ENCODE measurements at places on chromosomes 13 and 19.

- DNase-seq: no peak
Observed at GRCh38 chr13:90806892-90807291, 540.6 kb upstream of the MIR17HG start.

DNA sequence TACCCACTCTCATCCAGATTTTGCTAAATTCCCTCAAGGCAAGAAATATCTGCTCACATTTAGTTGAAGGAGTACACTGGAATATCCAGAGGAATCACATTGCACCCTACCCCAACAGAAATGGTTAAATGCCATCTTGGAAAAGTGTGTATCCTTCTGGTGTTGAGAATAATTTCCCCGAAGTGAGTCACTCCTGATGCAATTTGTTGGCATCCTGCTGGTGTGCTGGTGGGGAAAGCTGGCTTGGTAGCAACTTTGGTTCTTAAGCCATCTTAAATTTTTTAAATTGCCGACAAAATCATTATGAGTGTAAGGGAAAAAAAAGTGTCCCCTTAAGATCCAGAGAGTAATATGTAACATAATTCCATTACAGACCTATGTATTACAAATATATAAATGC lies 337.3 kb upstream of the DACH1 start:
- DNase-seq: no peak

DNA sequence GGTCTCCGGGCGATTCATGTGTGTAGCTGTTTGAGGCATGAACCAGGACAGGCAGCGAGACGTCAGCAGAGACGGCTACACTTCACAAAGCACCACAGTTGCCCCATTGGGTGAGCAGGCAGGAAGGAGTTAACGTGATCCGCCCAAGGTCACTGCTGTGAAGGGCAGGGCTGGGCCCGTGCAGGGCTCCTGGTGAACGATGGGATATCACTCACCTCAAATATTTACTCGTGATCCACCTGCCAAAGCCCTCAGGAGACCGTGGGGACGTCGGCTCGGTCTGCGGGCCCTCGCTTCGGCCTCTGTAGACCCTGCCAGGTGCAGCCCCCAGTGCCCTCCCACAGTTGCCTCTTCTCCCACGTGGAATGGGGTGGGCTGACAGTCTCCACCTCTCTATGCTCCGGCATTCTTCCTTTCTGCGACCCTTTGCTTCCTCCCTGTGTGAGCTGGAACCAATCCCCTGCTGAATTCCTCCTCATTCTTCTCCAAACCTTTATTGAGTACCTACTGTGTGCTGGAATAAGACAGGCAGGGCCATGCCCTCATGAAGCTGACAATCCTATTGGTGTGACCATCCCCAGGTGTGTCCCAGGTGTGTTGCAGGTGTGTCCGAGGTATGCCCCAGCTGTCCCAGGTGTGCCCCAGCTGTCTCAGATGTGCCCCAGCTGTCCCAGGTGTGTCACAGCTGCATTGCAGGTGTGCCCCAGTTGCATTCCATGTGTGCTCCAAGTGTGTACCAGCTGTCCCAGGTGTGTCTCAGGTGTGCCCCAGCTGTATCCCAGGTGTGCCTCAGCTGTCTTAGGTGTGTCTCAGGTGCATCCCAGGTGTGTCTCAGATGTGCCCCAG lies 2.0 kb upstream of the GRK1 start:
- no peak for DNase-seq

- DNase-seq: no peak
Observed at GRCh38 chr19:19385896-19386869, 19.3 kb upstream of the GATAD2A start.

DNA sequence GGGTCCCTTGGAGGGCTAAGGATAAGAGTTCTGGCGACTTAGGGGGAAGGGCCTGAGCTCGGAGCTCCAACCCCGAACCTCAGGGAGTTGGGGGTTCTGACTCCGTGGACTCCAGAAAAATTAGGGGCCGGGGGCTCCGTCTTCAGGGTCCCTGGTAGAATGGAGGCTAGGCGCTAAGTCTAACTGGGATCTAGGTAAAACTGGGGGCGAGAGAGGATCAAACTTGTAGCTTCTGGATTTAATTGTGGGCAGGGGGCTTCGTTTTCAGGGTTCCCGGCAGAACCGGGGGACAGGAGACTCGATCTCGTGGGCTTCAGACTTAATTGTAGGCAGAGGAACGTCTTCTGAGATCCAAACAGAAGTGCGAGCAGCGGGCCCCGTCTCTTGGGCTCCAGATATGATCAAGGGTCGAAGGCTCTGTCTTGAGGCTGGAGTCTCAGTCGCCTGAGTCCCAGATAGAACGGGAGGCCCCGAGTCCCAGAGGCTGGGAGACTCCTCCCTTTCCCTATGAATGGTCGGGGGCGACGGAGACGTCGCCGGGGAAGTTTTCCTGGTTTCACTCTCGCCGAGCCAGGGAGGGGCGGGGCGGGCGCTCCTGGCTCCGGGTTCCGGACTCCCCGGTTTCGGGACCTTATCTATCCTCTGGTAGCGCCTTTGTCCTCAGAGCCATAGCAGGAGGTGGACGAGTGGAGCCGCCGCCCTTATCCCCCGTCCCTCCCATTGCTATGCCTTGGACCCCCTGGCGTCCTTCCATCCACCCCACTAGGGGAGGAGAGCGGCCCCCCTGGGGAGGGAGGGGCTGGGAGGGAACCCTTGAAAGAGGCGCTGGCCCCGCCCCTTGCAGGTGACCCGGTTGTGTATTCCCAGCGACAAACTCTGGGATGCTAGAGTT lies 1.3 kb downstream of the NECTIN2 start:
- no peak for DNase-seq

GRCh38 chr13:44489751-44490150 lies 86.4 kb downstream of the TSC22D1 start:
- DNase-seq: no peak

- no peak for DNase-seq
Observed at GRCh38 chr13:30895773-30896172, 10.3 kb upstream of the MEDAG start.

GRCh38 chr13:103403148-103403740 lies 337.0 kb upstream of the SLC10A2 start:
- DNase-seq: no peak

DNA sequence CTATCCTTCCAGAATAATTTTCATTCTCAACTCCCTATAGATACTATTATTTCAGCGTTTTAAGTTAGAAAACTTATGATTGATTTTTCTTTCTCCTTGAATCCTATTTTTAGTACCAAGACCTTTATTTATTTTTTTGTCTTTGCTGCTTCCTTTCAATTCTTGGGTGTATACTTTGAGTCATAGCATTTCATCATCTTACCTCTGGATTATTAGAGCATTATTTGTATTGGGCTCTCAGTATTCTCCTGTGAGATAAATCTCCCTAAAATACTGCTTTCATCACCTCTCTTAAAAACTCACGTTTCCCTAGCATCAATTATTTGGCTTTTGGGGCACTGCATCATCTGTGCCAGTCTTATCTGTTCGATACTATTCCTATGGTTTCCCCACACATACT lies 222.8 kb downstream of the POSTN start:
- no peak for DNase-seq

GRCh38 chr13:84481958-84482357 lies 599.7 kb upstream of the SLITRK1 start:
- DNase-seq: no peak

- DNase-seq: no peak
Observed at GRCh38 chr13:46324976-46325375, 62.1 kb downstream of the RUBCNL start.

GRCh38 chr19:4914736-4915501 lies 5.6 kb downstream of the UHRF1 start:
- peak; percentile 76 for DNase-seq

GRCh38 chr13:30234619-30235162 lies 72.7 kb downstream of the KATNAL1 start:
- DNase-seq: no peak

DNA sequence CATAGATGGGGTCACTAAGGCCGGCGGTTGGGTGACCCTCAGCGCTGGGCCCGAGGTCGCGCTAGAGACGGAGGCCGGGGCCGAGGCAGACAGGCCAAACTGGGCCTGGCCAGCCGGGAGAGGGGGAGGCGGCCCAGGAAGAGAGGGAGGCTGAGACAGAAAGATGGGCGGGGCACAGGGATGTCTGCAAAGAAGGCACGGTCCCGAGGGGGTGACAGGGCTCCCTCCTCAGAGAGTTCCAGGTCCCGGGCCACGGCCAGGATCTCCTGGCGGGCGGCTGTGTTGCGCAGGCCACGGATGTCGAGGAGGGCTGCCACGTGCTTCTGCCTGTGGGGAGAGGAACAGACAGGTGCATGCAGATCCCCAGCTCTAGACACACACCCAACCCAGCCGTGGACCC lies 32.2 kb downstream of the EXOC3L2 start:
- no peak for DNase-seq

- no peak for DNase-seq
Observed at GRCh38 chr19:57245066-57245465, 4.6 kb downstream of the ZNF805 start.

GRCh38 chr19:2549701-2550191 lies 73.8 kb downstream of the GADD45B start:
- no peak for DNase-seq

DNA sequence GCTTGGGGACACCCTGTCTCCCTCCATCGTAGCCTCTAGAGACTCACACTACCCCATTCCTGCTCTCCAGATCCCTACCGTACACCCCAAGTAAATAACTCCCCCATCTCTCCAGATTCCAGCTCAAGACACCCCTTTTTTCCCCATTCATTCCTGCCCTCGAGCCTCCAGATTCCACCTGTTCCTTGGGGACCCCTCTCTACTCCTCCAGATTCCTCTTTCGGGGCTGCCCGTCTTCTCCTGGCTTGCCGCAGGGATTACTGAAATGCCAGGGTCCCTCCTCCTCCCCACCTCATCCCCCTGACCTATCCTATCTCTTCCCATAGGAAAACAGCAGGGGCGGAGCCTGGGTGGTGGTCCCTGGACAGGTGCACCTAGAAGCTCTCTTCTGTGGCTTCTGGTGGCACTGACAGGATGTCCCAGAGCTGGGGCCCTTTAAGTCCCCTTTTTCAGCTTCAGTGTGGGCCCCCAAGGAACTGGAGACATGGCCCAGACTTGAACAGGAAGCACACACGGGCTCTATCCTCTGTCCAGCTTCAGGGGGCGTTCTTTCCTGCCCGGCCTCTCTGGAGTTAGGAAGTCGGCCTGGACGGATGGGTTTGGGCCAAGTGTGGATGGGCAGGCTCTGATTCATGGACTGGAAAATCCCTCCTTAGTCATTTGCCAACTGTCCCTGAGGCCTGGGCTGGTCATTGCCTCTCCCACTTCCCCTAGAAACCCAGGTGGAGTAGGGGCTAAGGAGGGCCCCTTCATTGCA lies 1.2 kb downstream of the ZSWIM4 start:
- no peak for DNase-seq

- no peak for DNase-seq
Observed at GRCh38 chr13:78129823-78130222, 211.2 kb upstream of the EDNRB start.

DNA sequence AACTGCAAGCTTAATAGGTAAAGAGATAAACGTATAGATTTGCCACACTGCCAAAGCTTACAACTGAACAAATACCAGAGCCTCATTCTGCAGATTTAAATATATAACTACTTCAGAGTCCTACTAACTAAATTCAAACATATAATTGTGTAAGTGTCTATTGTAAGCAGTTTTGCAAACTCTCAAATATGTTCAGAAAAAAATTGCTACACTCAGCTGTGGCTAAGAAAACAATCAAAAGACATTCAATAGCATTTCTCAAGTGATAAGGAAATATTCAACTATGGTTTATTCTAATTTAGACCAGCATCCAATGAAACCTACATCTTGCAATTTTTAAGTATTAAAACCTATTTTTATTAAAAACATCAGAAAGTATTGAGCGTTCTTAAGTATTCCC lies 202.4 kb downstream of the KCTD12 start:
- no peak for DNase-seq

DNA sequence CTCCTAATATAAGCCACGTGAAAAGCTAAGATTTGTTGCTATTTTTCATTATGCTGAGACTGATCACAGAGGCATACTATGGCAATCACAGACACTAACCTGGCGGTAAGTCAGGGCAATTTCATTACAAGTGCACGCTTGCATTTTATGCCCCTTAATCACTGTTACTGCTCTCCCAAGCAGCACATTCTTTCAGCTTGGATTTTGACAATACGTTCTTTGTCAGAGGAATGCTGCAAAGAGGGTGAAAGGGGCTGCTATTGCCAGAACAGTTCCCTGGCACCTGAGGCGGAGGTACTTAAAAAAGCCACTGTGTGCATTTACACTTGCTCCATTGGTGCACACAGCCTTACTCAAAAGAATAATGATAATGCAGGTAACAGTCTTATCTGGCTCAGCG lies 346.6 kb downstream of the RFC3 start:
- no peak for DNase-seq

DNA sequence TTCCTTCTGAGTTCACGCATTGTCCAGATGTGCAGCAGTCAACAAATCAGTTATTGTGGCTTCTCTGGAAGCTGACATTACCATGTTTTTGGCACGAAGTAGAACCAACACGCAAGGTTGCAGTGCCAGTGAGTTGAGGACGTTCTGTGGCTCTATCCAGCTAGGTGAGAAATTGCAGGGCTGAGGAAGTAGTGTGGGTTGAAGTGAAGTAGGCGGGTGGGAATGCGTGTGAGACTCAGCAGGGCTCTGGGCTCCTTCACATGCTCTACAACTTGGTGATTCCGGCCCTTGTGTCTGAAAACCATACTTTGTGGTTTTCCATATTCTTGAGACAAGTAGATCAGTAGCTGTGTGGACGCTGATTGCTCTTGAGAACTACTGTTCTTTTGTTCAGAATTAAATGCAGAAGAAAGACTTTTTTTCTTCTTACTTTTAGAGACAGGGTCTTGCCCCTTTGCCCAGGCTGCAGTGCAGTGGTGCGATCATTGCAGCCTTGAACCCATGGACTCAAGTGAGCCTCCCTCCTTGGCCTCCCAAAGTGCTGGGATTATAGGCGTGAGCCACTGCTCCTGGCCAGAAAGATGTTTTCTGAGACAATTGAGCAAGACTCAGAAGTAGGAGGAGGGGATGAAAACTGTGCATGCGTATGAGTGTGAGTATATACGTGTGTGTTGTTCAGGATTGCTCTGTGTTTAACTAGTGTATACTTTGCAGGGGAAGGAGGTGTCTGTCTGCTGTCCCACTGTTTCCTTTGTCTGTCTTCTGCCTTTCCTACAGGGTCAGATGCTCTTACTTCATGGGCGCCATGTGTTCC lies 46.2 kb downstream of the GATAD2A start:
- DNase-seq: peak; percentile 77

- peak; percentile 18 for DNase-seq
Observed at GRCh38 chr19:58229255-58229639, 533 bp downstream of the ZNF544 start.

DNA sequence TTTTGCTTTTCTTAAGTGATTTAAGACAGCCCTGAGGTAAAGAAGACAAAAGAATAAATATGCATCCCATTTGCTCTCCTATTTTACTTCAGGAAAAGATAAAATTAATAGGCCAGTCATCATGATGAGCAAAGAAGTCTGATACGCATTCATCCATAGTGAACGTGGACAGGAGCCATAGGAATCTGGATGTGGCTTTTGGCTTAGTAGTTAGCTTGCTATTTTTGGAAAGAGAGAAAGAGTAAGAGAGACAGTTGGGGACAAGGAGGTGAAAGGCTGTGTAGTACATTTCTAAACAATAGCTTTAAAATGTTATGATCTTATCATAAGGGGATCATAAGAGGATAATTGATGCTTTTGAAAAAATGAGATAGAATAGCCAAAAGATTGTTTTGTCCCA lies 545.2 kb downstream of the IRS2 start:
- DNase-seq: no peak

Data from activated CD4-positive, alpha-beta T cell treated with anti-CD3 and anti-CD28 coated beads, Interleukin-2, amount 50 U/mL, for 16 hours (primary cell).